ENCODE measurements at places on chromosomes 16 and 17.

GRCh38 chr17:7613769-7614424, 800 bp downstream of the FXR2 start:
- DNase-seq = no peak

GRCh38 chr16:14240219-14240843, 169.2 kb downstream of the MRTFB start:
- DNase-seq = no peak

GRCh38 chr16:76023835-76024234, 253.4 kb upstream of the CNTNAP4 start:
- DNase-seq = no peak

- DNase-seq = no peak
Observed at GRCh38 chr17:50039058-50039457, 16.9 kb upstream of the ITGA3 start.

DNA sequence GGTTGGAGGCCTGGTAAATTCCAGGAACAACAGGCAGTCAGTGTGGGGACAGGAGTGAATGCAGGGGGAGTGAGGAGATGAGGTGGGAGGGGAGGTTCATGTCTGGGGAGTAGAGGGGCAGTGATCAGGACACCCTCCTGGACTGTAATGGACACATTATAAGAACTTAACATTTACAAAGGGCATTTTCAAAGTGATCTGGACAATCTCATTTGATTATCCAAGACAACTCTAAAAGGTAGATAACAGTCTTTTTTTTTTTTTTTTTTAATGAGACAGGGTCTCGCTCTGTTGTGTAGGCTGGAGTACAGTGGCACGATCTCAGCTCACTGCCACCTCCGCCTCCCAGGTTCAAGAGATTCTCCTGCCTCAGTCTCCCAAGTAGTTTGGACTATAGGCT, 5.7 kb downstream of the SDK2 start:
- no peak for DNase-seq

DNA sequence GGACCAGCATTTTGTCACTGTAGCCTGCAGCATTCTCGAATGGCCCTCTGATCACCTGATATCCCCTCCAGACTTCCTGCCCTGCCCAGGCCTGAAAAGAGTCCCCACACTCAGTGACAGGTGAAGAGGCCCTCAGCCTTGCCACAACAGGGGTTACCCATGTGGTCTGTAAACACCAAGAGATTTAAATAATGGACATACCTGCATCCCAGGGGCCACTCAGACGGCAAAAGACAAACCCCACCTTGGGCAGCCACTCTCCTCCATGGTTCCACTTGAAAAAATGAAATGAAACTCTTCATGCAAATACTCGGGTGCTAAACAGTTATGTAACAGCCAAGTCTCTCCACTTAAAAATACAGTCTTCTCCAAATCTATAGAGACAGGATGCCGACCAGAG, 22.9 kb upstream of the PECAM1 start:
- DNase-seq = no peak

- DNase-seq = no peak
Observed at GRCh38 chr17:42274812-42275526, 1.2 kb downstream of the STAT5B start.

DNA sequence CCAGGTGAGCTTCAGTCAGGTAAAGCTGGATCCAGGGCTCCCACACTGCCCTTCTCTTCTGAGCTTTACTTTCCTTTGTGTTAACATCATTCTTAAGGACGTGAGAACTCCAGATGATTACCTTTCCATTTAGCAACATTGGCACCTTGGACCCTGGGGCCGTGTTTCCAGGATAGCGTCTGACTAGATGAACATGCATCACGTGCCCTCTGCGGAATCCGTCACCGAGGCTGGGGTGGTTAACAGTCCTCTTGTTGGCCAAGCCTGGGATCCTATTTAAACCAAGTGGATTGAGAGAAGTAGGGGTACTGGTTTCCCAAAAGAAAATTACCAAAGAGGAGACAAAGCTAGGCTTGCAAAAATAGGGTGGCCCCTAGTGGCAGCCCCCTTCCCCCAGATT, 3.9 kb upstream of the LAT start:
- DNase-seq = no peak

- DNase-seq = no peak
Observed at GRCh38 chr16:30903596-30903995, 7.2 kb downstream of the CTF1 start.

DNA sequence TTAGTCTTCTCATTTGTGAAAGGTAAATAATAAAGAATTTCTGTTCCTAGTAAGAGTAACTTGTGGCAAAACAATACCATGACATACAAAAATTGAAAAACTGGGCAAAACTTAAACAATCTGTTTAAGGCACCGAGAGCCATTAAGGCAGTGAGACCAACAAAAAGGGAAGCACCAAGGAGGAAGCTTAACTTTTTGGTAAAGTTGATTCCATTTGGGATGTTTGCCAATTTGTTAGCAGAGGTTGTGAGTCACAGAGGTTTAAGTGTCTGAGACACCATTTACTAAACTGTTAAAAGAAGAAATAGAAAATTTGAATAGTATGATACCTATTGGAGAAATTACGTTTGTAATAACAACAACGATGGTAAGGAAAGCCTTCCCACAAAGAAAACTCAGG, 4.9 kb downstream of the SLC35G3 start:
- DNase-seq = no peak
